Tibial nerve (tissue), 4 donors: ENCODE measurements at places on chromosomes 12 and 14. TPM values are rescaled to one million over a fixed set of nuclear protein-coding genes. Genes with fewer than 3 reads are reported as not detected.

DNA sequence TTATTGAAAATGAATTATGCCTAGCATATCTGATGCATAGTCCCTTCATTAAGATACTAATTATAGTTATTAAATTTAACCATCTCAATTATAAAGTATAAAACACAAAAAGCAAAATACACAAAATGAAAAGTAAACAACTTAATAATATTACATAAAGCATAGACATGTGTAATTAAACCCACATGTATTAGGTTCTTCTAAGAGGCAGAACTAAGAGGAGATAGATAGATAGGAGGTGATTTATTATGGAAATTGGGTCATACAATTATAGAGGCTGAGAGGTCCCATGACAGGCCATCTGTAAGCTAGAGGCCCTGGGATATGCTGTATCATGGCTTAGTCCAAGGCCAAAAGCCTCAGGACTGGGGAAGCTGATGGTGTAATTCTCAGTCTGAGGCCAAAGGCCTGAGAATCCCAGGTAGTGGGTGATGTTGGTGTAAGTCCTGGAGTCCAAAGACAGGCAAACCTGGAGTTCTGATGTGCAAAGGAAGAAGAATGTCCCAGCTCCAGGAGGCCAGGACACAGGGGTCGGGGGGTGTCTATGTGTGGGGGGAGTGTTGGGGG lies 953.3 kb downstream of the TRHDE start:
- no peak for DNase-seq

The NRIP2 gene
- 6.6 TPM for total RNA-seq

DNA sequence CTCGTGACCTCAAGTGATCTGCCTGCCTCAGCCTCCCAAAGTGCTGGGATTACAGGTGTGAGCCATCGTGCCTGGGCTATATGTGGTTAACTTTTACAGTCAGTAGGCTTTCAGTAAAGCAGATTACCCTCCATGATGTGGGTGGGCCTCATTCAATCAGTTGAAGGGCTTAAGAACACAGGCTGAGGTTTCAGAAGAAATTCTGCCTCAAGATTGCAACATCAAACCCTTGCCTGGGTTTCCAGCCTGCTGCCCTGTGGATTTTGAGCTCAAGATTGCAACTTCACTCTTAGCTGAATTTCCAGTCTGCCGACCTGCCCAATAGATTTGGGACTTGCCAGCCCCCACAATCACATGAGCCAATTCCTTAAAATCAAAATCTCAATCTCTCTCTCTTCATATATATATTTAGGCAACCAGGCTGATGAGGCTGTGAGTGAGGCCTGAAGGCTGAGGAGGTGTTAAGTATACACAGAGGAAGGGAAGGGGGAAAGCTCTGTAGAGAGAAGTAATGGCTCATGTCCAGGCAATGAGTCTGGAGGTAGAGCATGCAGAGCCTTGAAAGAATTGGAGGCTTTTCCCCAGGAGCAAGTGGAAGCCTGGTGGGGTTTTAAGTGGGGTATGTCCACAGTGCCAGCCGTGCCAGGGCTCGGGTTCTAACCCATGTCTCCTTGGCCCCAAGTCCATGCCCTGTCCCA lies 33.3 kb upstream of the ACTN1 start:
- no peak for DNase-seq

The PLA2G1B gene
- total RNA-seq, result not detected

DNA sequence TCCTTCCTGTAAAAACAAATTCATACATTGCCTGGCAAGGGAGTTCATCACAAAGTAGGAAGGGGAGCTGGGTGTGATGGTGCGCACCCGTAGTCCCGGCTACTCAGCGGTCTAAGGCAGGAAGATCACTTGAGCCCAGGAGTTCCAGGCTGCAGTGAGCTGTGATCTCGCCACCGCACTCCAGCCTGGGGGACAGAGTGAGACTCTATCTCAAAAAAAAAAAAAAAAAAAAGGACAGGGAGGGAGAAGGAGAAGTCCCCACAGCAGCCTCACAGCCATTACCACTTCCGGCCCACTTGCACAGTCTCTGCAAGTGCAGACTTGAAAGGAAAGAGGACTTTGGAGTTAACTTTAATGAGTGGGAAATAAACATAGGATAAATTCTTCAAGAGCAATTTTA lies 121.0 kb downstream of the FBXL14 start:
- no peak for DNase-seq
